ENCODE measurements at places on chromosomes 3 and 15.

DNA sequence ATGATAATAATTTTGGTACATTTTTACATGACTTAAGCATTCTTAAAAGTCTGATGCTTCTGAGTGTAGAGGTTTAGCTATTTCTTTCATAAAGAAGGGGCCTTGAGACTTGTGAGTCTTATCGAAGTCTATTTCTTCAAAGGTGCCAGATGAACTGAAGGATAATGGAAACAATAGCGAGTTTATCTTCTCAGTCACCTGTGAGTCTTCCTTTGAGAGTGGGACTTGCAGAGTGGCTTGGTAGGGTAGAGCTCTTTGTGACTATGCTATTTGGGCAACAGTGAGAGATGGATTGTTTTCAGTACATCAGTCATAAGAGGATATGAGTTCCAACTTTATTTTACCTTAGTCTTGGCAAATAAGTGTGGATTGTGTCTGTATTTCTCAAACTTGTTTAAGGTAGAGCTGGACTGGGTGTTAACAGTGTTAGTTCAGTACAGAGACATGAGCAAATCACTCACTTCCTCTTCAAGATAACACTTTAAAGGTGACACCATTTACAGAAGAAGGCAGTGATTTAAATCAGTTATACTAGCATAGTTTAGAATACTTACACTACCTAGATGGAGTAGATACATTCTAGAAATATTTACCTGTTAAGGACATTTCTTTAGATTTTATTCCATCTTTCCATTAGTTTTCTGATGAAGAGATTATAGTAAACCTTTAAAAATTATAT lies 3.2 kb downstream of the AKAP13 start:
- no peak for DNase-seq

GRCh38 chr3:53132347-53132746 lies 2.1 kb upstream of the RFT1 start:
- no peak for DNase-seq

GRCh38 chr15:67366904-67367303 lies 112.3 kb downstream of the IQCH start:
- DNase-seq = no peak

GRCh38 chr3:182829761-182830405 lies 36.6 kb downstream of the ATP11B start:
- no peak for DNase-seq

DNA sequence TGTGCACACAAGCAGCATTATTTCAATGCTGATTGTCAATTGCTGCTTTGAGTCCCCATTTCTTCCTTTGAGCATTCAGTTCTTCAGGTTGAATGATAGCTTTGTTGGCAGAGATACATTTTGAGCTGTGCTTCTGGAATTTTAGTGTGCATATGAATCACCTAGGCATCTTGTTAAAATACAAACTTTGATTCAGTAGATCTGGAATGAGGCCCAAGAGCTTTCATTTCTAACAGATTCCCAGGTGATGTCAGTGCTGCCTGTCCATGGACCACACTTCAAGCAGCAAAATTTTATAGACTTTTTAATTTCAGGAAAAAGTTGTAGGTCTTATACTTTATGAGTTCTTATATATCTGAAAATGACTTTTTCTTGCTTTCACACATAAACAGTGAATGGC lies 131.1 kb downstream of the ADAMTSL3 start:
- DNase-seq = no peak

DNA sequence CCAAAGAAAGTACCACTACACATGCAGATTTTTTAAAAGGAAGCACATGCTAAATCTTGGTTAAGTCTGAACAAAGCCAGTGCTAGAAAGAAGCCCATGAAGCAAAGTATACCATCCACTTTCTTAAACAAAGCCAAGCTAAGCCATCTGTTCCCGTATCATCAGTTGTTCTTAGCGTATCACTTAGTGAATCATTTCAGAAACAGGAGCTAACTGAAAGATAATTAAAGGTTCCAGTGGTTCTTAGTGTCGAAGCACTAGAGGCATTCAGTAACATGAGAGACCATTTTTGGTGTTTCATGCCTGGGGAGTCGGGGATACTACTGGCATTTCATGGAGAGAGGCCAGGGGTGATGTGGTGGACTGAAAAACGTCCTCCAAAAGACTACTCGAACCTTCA lies 12.8 kb downstream of the UBXN7 start:
- DNase-seq = no peak

GRCh38 chr3:123766193-123767008 lies 117.7 kb downstream of the MYLK start:
- no peak for DNase-seq

GRCh38 chr15:50278496-50278895 lies 13.0 kb upstream of the HDC start:
- no peak for DNase-seq

GRCh38 chr3:123597561-123597960 lies 12.7 kb upstream of the HACD2 start:
- no peak for DNase-seq

- no peak for DNase-seq
These were observed 556 bp downstream of the USP19 start for GRCh38 chr3:49120096-49120437.

GRCh38 chr3:60207905-60208304 lies 1043.3 kb downstream of the FHIT start:
- no peak for DNase-seq

DNA sequence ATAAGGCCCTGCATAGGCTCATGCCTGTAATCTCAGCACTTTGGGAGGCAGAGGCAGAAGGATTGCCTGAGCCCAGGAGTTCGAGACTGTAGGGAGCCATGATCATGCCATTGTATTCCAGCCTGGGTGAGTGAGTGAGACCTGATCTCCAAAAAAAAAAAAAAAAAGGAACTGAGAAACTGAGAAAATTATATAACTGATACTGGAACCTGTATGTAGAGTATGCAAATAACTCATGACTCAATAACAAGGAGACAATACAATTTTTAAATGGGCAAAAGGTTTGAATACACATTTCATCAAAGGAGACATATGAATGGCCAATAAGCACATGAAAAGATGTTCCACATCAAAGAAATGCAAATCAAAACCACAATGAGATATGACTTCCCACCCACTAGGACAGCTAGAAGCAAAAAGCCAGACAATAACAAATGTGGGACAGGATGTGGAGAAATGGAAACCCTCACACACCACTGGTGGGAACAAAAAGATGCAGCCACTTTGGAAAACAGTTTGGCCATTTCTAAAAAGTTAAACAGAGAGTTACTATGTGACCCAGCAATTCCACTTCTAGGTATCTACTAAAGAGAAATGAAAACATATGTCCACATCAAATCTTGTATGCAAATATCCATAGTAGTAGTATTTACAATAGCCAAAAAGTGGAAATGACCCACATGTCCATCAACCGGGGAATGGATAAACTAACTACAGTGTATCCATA lies 70.7 kb downstream of the IQSEC1 start:
- no peak for DNase-seq

DNA sequence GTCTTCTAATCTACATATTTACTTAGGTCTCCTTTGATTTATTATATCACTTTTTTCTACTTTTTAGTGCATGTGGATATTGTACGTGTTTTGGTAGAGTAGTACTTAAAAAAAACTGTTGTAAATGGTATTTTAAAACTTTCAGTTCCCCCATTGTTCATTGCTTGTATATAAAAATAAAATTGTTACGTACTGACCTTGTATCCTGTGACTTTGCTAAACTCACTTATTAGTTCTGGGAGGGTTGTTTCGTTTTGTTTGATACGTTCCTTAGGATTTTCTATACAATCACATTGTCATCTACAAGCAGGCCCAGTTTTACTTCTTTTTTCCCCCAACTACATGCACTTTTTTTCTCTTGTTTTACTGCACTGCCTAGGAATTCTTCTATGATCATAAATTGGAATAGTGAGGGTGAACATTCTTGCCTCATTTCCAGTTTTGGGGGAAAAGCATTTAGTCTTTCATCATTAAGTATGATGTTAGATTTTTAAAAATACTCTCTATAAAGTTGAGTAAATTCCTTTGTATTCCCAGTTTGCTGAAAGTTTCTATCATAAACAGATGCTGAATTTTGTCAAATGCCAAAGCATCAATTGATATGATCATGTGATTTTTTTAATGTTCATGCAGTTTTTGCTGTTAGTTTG lies 33.5 kb upstream of the ACKR4 start:
- DNase-seq = no peak

DNA sequence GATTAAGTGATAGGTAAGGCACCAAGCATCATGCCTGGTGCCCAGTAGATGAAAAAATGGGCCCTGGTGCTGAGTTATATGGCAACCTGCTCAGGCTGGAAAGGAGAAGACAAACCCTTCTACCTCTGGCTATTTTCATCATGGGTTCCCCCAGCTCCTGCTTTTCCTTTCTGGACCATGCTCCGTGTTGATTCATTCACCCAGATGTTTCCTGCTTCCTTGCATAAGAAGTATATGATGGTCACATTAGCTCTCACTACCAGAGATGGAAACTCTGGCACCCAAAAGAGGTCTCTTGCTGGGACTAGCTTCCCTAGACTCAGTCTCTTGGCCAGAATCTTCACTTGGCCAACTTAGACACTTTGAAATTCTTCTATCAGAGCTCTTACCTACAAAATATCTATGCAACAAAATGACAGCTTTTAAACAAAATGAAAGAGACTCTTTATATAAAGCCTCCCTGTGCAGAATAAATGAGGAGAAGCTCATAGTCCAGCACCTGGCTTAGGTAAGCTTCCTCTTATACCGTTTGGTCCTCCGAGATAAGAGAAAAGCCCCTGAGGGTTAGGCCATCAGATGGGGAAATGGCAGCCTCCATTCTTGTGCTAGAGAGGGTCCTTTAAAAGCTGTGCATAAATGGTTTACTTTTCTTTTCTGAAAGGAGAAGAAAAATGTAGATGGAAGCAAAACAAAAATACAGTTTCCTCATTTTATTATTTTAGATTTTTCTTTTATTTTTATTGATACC lies 46.8 kb upstream of the MCF2L2 start:
- DNase-seq = no peak

GRCh38 chr3:177604181-177604580 lies 406.9 kb upstream of the TBL1XR1 start:
- no peak for DNase-seq
